Motor neuron (in vitro differentiated cells): ENCODE measurements at places on chromosomes 1 and 21. TPM values are rescaled to one million over a fixed set of nuclear protein-coding genes. Genes with fewer than 3 reads are reported as not detected.

Gene GJB3
- total RNA-seq: 0.45 and 0.77 TPM in 2 replicates

Gene PRR9
- not detected in 2 replicates for total RNA-seq

Gene IFNLR1
- 0.11 and 0.50 TPM in 2 replicates for total RNA-seq

Gene VAMP3
- 63.8 and 75.4 TPM in 2 replicates for total RNA-seq

Gene LCK
- 0.10 TPM in 1 of 2 replicates, not detected in the other for total RNA-seq
